NCI-H510A treated with DMSO at 0.1 percent for 48 hours (cell line): ENCODE measurements at places on chromosomes 2 and 18.

DNA sequence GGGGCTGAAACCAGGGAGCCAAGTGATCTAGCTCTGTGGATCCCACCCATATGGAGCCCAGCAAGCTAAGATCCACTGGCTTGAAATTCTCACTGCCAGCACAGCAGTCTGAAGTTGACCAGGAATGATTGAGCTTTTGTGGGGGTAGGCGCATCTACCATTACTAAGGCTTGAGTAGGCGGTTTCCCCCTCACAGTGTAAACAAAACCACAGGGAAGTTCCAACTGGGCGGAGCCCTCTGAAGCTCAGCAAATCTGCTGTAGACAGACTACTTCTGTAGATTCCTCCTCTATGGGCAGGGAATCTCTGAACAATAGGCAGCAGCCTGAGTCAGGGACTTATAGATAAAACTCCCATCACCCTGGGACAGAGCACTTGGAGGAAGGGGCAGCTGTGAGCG is 96.7 kb downstream of the CCDC148 start:
- no peak for DNase-seq

GRCh38 chr2:153595939-153596338 is 117.4 kb upstream of the RPRM start:
- peak; percentile 55 for DNase-seq

GRCh38 chr2:122238006-122238559 is 482.6 kb downstream of the TSN start:
- no peak for DNase-seq

DNA sequence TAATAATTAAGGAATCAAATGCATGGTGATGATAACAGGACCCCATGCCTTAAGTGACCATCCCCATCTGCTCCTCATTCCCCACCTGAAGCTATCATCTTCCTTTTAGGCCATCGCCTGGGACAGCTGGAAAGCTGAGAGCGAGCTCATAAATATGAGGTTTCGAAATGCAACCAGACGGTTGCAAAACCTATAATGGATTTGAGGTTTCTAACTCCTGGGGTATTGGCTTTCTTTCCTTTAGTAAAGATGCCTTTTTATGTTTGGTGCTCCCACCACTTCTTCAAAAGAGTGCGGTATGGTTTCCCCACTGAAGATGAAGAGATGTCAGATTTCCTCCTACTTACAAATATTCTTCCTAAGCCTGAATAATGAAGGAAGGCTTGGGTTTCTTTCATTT is 1589.5 kb upstream of the PIK3C3 start:
- DNase-seq = no peak
